C1 segment of cervical spinal cord (tissue), 14 donors: ENCODE measurements at places on chromosomes 1 and 21.

DNA sequence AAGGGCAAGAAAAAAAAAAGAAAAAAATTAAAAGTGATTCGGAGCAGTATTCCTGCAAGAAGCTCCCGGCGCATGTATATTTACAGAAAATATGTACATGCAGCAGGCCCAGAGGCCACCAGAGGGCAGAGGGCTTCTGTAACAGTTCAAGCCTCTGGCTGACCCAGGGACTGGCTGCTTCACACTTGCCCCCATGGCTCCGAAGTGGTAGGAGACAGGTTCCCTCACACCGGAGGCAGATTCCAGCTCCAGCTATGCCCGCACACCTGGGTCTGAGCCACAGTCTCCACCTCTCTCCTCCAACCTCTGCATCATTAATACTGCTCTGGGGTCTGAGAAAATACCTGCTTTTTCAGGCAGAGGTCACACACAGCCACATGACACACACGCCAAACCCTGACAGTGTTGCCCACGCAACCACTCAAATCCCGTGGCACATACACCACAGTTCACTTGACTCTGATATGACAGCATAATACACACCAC lies 2.2 kb upstream of the ARHGAP30 start:
- no peak for DNase-seq

DNA sequence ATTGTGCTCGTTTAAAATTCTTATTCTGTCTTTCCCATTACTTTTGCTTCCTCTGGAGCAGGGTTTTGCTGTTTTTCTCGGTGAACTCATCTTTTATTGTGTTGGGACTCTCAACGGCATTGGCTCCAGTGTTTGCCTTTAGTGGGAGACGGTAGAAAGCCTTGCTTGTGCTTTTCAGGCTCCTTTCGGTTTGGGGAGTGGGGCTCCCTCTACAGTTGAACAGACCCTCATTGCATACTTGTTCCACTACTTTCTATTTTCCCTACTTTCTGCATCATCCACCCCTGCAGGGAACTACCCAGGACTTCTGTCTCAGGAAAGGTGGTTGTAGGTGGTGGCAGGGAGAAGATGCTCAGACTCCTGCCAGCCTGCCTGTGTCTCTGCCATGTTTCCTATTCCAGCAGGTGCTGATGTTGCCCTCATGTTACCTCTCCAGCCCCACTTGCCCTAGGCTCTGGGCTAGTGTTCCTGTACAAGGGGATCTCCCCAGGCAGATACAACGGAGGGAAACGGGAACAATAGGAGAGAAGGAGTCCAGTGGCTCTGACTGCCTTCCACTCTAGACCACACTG lies 68.5 kb upstream of the ZBTB18 start:
- DNase-seq: no peak

DNA sequence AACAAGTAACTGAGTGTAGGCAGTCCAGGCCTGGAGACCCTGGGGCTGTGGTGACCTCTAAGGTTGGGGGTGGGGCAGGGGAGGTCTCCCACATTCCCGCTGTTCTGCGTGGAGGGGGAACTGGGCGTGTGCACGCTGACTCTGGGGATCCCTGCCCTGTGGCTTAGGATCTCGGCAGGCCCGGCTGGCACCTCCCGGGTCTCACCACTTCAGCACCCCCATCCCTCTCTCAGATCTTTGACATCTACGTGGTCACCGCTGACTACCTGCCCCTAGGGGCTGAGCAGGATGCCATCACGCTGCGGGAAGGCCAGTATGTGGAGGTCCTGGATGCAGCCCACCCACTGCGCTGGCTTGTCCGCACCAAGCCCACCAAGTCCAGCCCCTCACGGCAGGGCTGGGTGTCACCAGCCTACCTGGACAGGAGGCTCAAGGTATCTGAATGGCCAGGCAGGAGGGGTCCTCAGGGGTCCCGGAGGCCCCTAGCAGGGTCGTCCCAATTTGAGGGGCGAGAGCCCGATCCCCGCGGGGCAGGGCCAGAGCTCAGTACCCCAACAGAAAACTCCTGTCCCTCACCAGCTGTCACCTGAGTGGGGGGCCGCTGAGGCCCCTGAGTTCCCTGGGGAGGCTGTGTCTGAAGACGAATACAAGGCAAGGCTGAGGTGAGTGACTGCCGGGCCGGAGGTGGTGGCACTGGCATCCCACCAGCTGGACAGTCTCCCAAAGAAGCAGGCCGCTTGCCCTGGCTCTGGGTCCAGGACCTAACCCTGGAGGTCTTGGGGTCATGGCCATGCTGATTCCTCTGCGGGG lies 68.7 kb downstream of the TRIM11 start:
- DNase-seq: no peak

GRCh38 chr1:84096176-84096575 lies 47.9 kb upstream of the PRKACB start:
- DNase-seq: no peak

GRCh38 chr1:95935719-95936118 lies 701.7 kb downstream of the RWDD3 start:
- no peak for DNase-seq

DNA sequence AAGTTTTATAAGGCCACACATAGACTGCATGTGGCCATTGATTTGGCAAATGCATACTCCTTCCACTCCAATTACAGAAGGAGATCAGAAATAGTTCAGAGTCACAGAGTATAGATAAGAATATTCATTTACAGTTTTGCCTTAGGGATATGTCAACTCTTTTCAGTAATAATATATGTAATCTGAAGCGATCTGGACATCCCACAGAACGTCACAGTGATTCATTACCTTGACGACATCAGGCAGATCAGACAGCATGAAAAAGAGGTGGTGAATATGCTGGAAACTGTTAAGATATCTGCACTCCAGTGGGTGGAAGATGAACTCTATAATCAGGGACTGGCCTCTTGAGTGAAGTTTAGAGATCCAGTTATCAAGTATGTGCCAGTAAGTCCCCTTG lies 240.4 kb downstream of the DPYD start:
- no peak for DNase-seq

DNA sequence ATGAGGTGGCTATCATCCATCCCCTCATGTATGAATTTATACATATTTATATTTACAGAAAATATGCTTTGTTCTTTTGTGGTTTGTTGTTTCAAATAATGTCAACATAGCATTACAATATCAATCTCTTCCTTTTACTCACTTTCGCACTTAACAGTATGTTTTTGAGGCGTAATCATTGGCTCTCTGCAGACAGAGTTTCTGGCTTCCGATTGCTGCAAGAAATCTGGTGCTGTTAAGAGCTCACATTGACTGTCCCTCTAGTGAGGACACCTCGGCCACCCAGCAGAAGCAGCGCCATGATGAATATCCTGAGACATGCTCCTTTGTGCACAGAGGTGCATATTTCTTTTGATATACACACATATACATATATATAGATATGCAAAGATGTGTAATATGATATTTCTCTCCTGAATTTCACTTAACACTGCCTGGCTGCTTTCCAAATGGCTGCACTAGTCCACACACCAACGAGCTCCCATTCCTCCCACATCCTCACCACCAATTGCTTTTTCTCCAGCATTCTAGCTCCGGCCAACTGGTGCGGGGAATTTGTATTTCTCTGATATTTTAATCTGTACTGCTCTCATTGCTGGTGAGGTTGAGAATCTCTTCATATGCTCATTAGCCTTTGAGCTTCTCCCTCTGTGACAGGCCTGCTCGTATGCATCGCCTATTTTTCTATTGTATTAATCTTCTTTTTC lies 248.4 kb downstream of the SIPA1L2 start:
- DNase-seq: no peak

DNA sequence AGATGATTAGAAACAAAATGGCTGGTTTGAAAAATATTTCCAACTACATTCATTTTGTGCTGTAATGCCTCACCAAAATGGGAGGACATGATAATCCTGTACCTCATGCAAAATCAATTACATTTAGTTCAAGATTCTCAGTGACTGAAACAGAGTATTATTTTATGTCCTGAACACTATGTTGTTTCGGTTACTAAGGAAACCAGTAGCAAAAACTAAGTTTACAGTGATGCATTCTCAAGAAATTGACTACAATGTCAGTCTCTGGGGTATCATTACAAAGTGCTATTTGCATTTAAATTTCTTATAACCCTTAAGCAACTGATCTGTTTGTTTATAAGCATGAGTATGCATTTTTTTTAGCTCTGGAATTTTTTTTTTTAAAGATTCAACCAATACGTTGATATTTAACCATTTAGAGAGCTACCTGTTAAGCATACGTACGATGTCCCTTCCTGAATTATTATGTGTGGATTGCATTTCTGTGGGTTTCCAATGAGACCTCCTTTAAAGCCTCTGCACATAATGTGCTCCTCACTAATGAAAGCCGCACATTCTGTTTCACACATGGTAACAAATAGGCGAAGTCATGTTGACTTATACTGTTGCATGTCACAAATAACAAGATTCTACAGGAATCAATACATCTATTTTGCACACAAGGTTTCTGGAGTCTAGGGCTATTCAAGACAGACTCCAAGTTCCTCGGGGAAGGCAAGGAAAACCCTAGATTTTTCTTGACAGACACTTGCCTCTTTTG lies 1035.7 kb downstream of the ADGRL2 start:
- no peak for DNase-seq

DNA sequence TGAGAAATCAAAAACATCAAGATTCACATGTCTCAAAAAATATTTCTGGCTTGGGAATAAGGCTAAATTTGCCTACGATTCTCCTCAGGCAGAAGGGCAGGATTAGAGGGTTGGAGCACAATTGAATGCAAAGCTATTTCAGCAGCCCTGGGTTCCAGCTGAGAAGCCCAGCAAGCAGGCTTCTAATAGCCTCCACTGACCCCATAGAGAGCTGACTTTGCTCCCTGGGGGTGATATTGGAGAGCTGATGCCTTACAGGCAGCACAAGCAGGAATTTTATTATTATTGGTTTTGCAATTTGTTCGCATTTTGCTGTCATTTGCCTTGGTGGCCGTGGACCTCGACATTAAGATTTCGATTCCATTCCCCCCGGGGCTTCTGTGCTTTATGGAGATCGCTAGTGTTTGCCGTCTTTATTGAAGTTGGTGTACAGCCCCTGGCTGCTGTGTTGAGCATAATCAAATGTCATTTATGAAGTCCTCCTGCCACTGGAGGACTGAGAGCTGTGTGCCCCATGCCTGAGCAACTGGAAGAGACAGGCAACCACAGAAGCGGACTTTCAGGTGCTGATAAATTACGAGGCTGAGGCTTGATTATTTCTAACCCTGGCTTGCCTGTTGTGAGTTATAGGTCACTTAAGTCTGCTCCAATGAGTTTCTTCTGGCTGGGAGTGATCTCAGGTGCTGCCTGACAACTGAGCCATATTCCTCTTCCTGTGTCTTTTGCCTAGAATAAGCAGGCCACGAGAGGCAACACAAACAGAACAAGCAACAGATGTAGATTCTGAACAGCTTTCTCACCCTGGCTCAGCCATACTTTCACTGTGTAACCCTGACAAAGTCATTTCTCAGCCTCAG lies 518.4 kb upstream of the CAMK1G start:
- DNase-seq: no peak

DNA sequence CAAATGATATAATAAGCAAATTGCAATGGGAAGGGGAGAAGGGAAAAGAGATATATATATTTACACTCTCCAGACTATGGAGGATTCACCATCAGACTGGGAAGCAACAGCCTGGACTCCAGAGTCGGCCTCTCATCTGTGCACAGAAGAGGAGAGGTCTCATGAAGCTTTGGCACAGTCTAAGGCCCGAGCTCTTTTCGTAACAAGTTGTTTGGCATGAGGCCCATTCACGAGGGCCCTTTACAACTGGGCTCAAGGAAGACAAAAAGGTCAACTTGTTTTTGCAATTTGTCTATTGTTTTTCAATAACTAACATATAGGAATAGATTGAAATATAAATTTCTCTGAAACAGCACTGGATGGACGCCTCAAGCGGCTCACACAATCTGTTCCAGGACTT lies 66.7 kb upstream of the AJAP1 start:
- no peak for DNase-seq

- DNase-seq: no peak
Measured at GRCh38 chr1:224851848-224852261, 77.6 kb upstream of the DNAH14 start.
